ENCODE measurements at places on chromosomes 2 and 18.

- DNase-seq, result peak; percentile 17
Measured at GRCh38 chr2:26503231-26503880, 25.4 kb upstream of the OTOF start.

DNA sequence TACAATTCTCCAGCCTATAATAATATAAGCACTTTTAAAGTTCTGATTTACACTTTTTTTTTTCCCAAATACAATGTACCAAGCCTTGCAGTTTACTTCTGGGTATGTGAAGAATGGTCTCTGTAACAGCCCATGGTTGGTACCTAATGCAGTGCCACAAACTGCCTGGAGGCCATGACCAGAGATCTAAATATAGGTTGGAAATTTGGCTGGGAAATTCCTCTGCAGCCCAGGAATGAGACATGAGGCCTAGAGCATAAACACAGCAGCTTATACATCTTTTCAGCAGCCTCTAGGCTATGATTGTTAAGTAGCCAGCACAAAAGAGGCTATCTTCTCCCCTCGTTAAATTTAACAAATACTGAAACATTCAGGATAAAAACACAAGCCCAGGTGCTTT lies 432.0 kb upstream of the FAM98A start:
- DNase-seq, result no peak

DNA sequence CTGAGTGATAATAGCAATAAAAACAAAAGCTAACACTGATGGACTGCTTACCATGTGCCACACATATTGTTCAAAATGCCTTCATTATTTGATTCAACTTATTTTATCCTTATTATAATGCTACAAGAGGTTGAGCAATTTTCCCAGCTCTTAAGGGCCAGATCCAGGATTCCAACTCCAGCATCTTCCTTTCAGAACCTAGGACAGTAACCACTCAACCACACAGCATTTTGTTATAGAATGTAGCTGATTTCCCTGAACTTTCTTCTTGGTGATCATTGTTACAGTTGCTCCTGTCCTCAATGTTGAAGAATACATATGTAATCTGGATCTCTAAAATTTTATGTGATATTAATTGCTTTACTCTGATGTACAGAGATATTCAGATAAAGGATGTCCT lies 341.7 kb downstream of the PIK3C3 start:
- no peak for DNase-seq

DNA sequence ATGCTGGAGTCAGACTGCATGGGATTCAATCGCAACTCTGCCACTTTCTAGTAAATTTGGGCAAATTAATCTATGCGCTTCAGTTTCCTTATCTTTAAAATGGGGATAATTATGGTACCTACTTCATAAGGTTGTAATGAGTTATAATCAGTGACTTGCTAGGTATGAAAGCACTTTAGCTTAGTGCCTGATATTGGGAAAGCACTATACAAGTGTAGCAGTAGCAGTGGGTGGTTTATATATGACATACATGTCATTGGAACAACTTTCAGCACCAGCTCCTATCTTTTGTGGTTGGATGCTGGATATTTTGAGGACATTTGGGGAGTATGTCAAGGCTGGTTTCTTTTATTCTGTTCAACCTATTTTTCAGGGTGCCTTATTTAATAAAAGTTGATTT lies 277.7 kb downstream of the CAMKMT start:
- no peak for DNase-seq

- DNase-seq, result no peak
Measured at GRCh38 chr18:28050545-28050944, 126.4 kb downstream of the CDH2 start.

GRCh38 chr2:16828828-16829160 lies 163.2 kb upstream of the CYRIA start:
- no peak for DNase-seq

- DNase-seq, result no peak
Measured at GRCh38 chr2:174333017-174333371, 1.8 kb upstream of the SP9 start.

- DNase-seq, result peak; percentile 98
Measured at GRCh38 chr18:813172-814071, 1.4 kb upstream of the YES1 start.

GRCh38 chr2:190280565-190281350 lies 38.9 kb downstream of the HIBCH start:
- no peak for DNase-seq

GRCh38 chr2:112636605-112637288 lies 9.0 kb upstream of the SLC20A1 start:
- no peak for DNase-seq

DNA sequence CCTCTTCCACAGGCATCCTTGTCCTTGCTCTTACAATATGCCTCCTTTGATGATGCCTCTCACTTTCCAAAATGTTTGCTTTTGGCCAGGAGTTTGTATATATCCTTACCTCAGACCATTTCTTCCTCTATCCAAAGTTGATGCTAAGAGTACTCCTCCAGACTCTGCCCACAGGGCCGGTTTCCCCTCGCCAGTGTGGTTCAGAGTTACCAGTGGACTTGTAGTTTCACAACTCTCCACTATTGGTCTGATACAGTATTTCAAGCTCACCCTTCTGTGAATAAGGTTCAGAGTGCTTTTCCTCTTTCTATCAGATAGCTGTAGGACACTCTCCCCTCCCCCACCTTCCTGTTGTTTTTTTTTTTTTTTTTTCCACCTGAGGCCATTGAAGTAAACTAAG lies 42.2 kb upstream of the LINC00305 start:
- no peak for DNase-seq

DNA sequence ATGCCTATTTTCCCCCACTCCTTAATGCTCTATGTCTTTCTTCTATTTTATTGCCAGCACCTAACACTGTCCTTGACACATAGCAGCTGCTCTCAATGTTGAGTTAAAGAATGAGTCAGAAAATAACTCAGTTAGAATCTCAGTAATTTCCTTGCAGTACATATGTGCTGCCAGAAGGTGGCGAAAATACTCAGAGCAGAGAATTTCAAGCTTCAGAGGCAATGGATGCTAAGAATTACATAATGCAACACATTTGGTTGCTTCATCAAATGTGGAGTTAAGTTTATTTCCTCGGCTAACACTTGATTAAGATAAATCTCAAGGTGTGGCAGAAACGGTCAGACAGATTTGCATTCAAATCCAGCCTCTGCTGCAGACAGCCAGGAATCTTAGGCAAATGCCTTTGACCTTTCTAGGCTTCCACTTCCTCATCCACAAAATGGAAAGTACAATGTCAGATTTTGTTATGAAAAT lies 105.6 kb downstream of the VSNL1 start:
- DNase-seq, result peak; percentile 70

- DNase-seq, result no peak
Measured at GRCh38 chr2:190763901-190764514, 115.1 kb downstream of the NAB1 start.

GRCh38 chr2:43059183-43059897 lies 167.1 kb downstream of the ZFP36L2 start:
- peak; percentile 97 for DNase-seq

DNA sequence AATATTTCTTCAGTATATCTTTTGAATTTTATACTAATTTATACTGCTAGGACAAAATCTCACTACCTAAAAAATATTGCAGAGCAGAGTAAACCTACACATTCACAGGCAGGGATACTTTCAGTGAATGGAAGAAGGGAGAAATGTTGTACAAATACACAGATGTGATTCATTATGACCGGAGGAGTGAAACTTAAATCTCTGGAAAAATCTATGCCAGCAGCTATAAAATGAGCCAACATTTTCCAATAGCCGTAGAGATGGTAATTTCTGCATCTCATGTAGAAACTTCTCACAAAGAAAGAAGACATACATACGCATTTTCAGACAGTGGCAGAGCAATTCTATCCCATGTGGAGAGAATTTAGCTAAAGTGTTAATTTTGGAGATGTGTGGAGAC lies 54.8 kb downstream of the KCNS3 start:
- DNase-seq, result no peak

- no peak for DNase-seq
Measured at GRCh38 chr2:60353863-60354262, 199.6 kb downstream of the BCL11A start.

- no peak for DNase-seq
Measured at GRCh38 chr2:67904566-67904965, 158.2 kb downstream of the C1D start.

- DNase-seq, result no peak
Measured at GRCh38 chr18:56161566-56162260, 476.7 kb downstream of the TXNL1 start.

Measured in AML-193 (cell line).